ENCODE measurements at places on chromosomes 3 and 15.
A peak's percentile ranks its signal among the peaks of the same experiment; 100 is the strongest.

DNA sequence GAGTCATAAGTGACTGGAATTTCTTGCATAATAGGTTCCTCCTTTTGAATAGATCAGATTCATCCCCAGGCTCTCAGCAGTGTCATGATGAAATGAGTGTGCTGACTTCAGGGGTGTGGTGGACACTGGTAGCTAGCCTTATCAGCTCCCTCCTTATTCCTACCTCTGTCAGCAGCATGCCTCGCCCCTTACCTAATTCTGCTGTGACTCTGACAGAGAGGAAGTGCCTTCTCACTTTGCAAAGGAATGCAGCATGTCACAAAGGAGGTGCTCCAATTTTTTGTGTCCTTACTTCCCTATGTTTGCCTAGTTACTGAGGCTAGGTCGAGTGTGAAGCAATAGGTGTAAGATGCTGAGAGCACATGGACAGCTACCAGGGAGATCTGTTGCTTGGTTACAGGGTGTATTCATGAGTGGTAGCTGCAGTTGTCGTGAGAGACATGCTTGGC, 90.6 kb downstream of the TNFAIP8L3 start:
- DNase-seq = peak; percentile 29

- no peak for DNase-seq
Observed at GRCh38 chr3:184643442-184643841, 68.4 kb downstream of the MAGEF1 start.

GRCh38 chr15:52424856-52425431, 103.7 kb downstream of the MYO5A start:
- no peak for DNase-seq

GRCh38 chr3:106025151-106025722, 156.4 kb upstream of the CBLB start:
- no peak for DNase-seq

- DNase-seq = no peak
Observed at GRCh38 chr3:126356373-126357264, 589 bp downstream of the KLF15 start.

DNA sequence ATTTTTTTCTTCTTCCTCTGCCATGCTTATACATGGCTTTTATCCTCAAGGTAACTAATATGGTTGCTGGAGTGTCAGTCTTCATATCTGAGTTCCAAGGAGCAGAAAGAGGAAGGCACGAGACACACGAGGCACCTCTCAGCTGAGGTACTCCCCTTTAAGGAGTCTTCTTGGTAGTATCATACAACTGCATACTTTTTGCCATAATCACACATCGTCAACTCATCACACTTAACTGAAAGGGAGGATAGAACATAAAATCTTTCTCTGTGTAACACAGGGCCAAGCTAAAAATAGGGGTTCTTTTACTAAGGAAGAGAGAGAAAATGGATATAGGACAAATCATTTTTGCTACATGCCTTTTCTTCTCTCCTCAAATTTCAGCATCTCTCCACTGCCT, 104.2 kb downstream of the OXSM start:
- DNase-seq = no peak

GRCh38 chr15:96037584-96037983, 292.9 kb upstream of the NR2F2 start:
- DNase-seq = no peak

DNA sequence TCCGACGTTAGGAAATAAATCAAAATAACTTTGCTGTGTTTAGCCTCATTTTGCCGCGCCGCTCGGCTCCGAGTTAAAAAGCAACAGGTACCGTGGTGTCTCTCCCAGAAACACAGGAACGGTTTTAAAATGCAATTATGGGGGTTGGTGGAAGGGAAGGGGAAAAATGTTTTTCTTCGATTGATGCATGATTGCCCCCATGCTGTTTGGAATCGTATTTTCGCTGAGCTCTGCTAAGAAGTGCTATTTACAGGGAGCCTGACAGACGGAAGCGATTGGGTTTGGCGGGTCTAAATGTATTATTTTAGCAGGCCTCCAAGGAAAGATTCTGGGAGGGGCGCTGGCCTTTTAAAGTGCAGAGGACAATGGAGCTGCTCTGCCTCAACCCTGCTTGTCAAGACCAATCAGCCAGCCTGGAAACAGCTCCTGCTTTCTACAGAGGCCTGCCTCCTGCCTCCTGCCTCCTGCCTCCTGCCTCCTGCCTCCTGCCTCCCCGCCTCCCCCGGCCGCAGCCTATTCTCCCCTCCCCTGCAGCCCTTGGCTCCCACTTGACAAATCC, 156.7 kb upstream of the TLE3 start:
- DNase-seq = no peak

GRCh38 chr3:154151969-154152368, 30.8 kb downstream of the ARHGEF26 start:
- DNase-seq = peak; percentile 86

- no peak for DNase-seq
Observed at GRCh38 chr3:127391436-127392155, 103.8 kb upstream of the PRR20G start.

GRCh38 chr3:15513810-15514662, 7.5 kb downstream of the COLQ start:
- DNase-seq = no peak

GRCh38 chr3:123328851-123329635, 119.8 kb downstream of the ADCY5 start:
- peak; percentile 66 for DNase-seq

DNA sequence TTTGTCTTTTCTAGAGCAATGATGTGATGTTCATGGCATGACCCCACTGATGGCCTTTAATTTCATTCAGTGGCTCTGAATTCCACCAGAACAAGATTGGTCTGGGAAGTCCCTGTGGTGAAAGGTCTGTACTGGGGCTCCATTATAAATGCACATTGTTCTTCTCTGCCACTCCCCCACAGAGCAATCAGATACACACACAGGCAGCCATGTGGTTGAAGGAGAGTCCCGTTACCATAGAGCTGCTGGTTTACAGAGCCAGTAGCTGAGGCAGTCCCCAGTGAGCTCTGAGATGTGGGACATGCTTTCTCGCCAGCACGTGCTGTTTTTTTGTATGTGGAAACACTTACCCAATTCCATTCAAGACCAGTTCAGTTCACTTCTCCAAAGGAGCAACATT, 172.7 kb upstream of the TRIM42 start:
- DNase-seq = peak; percentile 61

GRCh38 chr3:159856590-159857104, 132.0 kb upstream of the IL12A start:
- DNase-seq = no peak

DNA sequence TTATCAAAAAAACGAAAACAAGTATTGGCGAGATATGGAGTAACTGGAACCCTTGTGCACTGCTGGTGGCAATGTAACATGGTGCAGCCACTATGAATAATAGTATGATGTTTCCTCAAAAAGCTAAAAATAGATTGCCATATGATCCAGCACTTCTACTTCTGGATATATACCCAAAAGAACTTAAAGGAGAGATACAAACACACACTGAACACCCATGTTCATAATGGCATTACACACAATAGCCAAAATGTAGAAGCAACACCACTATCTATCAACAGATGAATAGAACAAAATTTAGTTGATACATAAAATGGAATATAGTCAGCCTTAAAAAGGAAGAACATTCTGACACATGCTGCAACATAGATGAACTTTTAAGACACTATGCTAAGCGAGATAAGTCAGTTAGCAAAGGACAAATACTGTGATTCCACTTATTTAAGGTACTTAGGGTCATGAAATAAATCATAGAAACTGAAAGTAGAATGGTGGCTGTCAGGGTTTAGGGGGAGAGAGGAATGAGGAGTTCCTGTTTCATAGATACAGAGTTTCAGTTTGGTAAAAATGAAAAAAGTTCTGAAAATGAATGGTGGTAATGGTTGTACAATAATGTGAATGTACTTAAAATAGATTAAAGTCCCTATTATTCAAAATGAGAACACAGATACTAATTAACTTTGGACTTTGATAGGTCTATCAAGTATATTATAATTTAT, 59.4 kb upstream of the IMPG2 start:
- no peak for DNase-seq

GRCh38 chr3:99394831-99395778, 243.3 kb upstream of the COL8A1 start:
- DNase-seq = peak; percentile 89

DNA sequence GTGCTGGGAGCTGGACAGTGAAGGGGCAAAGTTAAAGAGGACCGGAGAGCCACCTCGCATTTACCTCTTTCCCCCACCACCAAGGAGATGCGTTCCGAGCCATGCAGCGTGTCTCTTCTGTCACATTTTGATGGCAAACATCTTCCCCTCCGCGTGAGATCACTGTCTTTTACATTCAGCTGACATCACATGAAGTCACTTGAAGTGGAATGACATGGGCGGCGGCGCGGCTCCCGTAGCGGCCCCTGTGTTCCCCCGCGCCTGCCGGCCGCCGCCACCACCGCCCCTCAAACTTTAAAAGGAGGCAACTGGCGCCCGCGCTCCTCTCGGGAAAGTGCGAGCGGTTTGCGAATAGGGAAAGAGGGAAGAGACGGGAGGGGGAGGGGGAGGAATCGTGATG, at the start of gene FEZF2:
FEZF2 (minus strand) TSS at position 336 of the 400 bp plus-strand sequence. CDS start 682 bp downstream, outside the sequence.
- DNase-seq = no peak

DNA sequence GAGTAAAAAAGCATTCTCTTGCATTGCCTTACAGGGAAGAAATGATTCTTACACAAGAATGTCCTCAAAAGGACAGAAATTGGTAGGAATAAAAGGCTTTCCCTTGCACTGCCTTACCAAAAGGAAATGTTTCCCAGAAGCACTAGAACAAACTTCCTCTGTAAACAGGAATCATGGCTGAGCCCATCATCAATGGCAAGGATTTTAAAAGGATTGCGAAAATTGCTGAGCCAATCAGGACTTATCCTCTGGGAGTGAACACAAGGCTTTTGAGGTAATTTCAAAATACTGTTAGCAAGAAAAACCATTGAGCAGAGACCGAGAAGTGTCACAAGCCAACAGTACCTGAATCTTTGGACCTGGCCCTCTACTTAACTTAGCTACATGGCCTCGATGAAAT, 897.3 kb downstream of the ROBO1 start:
- DNase-seq = no peak

- no peak for DNase-seq
Observed at GRCh38 chr15:67329984-67330733, 75.6 kb downstream of the IQCH start.

DNA sequence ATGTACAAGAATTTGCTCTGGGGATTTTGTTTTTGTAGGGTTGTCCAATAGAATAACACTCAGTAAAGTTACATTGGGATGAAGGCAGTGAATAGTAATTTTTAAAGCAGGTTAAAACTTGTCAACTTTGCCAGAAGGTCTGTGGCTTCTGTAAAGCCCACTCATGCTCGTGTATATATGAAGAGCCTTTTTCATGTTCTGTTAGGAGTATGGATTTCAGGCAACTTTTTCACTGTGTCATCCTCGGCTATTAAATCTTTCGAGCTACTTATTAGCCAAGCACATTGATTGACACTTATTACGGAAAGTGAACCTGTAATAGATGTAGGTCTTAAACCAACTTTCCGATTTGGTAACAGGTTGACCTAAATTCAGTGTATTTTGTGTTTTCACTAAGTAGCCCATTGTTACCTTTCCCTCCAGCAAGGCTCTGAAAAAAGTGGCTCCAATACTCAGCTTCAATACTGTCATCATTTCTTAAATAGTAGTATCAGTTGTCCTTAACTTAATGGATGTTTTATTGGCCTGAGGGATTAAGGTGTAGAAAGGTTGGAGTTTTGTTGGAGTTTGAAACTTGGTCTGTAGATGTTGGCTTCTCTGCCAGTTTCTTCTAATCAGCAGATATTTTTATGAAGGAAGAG, 1.7 kb downstream of the PAK2 start:
- DNase-seq = peak; percentile 11

DNA sequence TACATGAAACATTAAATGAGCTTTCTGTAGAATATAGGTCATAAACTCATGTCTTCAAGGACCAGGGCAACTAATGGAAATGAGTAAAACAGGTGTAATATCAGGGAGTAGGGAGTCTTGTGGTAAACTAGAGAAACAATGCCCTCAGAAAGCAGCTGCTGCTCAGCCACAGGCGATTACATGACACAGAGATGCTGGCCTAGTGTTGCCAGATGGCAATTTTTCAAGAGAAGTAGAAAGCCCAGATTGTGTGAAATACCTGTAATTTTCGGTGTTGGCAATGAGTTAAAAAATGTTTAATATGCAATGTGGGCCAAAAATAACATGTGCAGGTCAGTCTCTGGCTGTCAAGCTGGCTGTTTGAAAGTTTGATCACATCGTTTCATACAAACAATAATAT, 23.4 kb downstream of the NCEH1 start:
- DNase-seq = no peak

DNA sequence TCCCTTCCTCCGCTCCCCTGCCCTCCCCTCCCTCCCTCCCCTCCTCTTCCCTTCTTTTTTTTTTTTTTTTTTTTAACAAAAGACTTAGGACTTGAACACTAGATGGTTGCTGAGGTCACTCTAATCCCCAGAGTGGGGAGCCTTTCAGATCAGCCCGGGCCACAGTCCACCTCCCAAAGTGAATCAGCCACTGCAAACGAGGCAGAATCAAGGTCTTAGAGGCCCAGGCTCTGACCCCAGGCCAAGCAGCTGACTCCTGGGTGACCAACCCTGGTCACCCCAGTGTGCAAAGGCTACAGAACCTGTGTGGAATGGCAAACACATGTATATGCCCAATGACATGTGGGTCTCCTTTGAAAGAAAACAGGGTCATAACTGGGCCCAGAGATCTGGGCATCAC, 18.3 kb upstream of the EHD4 start:
- DNase-seq = no peak

GRCh38 chr15:84595660-84596059, 5.1 kb upstream of the ZSCAN2 start:
- no peak for DNase-seq

GRCh38 chr3:113615976-113616375, 80.5 kb downstream of the USF3 start:
- DNase-seq = no peak

- DNase-seq = no peak
Observed at GRCh38 chr15:101428758-101429157, 60.7 kb downstream of the PCSK6 start.

GRCh38 chr3:39671600-39671999, 137.8 kb upstream of the MYRIP start:
- no peak for DNase-seq

DNA sequence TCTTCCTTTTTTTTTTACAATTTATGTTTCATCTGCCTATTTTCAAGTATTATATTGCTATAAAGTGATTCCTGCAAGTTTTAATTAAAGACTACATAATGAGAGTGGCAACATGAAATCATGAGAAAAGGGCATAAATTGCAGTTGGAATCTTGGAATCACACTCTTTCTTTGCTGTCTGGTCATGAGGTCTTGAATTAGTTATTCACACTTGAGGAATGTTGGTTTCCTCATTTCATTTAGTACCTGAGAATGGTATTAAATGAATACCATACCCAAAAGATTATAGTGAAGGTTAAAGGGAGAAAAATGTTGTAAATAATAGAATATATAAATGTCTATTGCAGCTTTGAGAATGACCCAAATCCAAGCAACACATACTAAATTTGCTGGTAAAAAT, 25.8 kb upstream of the CNTN3 start:
- no peak for DNase-seq

Measured in A172 (cell line).